GM10248 (cell line): ENCODE measurements at places on chromosomes 1 and 21.

DNA sequence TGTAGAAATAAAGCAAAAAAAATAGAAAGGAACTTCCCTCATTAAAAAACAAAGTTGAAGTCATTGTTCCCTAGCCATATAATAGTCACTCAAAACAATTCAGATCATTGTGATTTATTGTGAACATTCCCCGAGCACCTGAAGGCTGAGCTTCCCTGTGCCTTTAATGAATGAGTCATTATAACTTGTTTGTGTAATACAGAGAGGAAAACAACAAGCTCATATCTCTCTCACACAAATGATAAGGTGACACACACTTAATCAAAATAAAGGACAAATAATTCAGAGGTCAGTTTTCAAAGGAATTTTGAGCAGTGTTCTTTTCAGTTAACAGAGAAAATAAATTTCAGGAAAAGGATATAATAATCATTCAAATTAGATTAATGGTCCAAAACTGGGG, 326.2 kb downstream of the DUSP10 start:
- no peak for DNase-seq

DNA sequence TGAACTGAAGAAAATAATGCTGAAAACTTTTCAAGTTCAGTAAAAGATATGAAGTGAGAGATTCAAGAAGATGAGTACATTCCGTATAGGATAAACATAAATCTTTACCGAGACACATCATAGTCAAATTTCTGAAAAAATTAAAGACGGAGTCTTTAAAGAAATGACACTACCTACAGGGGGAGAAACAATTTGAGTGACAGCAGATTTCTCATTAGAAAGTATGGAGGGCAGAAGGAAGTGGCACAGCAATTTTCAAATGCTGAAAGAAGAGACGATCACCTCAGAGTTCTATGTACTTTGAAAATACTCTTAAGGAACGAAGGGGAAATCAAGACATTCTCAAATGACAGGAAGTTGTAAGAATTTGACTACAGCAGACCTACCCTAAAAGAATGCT, 271.2 kb downstream of the ZP4 start:
- DNase-seq, result no peak

- DNase-seq, result no peak
These were observed 13.9 kb downstream of the CHIT1 start for GRCh38 chr1:203215573-203215972.

GRCh38 chr1:65538086-65538485, 117.6 kb downstream of the LEPR start:
- DNase-seq, result no peak

DNA sequence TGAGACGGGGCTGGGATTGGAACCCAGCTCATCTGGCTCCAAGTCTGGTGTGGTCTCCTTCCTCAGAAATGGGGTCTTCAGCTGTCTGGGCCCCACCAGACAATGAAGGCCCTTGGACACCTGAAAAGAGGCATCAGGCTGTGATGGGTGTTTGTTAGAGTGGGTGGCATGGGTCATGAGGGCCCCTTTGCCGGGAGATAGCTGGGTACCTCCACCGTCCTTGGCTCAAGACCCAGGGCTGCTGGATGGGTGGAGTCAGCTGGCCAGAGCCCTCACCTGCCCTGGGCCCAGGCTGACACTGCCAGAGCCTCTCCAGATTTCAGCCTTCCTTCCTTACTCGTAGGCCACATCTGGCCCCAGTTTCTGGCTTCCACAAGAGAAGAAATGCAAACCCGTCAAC, 13.4 kb upstream of the TTC22 start:
- DNase-seq, result no peak

DNA sequence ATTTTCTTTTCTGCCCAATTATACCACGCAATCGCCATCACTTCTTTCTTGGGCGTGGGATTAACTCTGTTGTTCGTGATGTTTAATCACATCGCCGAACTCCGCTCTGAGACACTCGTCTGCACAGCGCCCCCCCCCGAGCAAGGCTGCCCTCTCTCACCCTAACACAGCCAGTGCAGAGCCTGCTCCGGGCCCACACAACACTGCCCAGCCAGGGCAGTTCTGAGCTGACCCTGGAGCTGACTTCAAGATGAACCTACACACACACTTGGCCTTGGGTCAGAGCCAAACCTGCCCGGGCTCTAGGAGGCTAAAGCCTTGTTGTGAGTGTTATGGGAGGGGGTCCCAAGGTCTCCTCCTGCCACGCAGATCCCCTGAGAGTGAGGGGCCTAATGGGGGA, 64.6 kb upstream of the LRP8 start:
- no peak for DNase-seq

DNA sequence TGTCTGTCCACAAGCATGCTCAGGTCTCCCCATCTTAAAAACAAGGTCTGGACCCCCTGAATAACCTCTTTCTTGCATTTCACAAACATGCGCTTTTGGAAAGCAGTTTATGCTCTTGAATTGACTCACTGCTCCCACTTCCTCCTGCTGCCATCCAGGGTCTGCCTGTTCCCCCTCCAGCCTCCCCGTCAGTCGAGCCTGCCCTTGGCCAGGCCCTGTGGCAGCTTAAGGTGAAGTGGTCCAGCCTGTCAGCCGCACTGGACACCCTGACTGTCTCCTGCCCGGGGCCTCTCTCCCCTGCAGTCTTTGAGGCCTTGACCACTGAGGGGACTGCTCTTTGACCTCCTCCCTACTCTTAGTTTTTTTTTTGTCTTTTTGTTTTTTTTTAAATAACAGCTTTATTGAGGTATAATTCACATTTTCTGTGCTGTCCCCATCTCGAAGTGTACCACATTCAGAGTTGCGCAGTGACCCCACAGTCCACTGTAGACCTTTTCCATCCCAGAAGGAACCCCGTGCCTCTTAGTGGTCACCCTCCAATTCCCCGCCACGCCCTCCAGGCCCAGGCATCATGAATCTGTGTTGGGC, 18.3 kb downstream of the GPR137B start:
- peak; percentile 37 for DNase-seq

DNA sequence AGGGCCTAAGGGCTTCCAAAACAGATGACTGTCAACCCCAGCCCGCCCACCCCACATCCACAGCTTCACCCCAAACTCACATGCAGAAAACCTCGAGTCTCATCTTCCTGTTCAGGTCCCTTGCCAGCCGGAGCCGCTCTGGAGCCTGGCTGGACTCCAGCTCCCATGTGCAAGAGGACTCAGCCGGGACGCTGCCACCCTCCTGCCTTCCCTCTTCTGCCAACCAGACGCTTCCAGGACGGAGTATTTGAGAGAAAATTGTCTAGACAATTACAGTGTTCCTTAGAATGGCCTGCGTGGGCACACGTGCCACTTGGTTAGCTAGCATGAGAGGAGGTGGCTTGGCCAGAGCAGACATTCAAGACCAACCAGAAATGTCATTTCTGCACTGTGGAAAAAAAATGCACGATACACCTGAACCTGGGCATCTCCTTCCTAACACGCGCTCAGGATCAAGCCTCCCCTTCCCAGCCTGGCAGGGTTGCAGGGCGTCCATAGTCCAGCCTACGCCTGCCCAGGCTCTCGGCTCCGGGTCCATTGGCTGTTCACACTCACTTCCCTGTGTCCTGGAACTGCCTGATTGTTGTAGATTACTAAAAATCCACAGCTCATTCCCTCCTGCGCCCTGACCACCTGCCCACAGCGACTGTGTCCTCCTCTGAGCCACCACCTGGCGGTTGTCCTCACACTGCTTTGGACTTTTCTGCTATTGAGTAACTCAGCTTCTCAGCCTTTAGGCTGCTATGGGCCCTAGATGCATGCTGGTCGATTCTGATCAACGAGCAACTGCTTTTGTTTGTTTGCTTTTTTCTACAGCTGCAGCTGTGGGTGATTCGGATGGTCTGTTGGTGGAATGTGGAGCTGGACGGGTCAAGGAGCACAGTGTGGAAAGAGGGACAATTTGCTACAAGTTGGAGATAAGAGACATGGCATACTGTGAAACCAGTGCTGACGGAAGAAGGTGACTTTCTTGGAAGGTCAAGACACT, at the start of gene CLDN14:
TSS of gene CLDN14 (minus strand) at position 708 of the 988 bp plus-strand sequence. CDS start 18,427 bp downstream, outside the sequence.
- no peak for DNase-seq

DNA sequence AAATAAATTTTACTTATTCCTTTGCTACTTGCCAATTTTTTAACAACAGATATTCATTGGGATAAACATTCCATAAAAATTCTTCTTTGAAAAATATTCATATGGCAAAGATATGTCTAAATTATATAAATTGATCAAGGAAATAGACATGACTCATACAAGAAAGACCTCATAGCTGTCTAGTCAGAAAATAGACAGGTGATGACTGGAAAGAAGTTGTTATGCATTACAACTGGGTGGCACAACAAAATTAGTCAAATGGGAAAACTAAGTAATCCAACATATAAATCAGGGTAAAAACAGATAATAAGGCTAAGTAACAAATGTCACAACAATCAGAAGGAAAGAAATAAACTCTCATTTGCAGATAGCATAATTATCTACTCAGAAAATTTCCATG, 92.0 kb downstream of the USH2A start:
- no peak for DNase-seq

- no peak for DNase-seq
These were observed 369.5 kb upstream of the LYPLAL1 start for GRCh38 chr1:218804014-218804785.

- peak; percentile 26 for DNase-seq
These were observed 14.0 kb upstream of the GBP5 start for GRCh38 chr1:89286549-89287180.

DNA sequence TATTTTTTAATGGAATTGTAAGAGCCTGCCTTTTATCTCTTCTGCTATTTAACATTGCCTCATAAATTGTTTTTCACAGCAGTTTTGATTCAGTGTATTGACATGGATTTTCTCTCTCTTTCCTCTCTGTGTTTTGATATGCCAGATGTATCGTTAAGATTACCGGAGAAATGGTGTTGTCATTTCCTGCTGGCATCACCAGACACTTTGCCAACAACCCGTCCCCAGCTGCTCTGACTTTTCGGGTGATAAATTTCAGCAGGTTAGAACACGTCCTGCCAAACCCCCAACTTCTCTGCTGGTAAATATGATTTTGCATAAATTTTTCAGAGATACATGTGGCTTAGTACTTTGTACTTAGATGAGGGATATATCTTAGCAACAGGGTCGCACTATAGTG, 23.1 kb upstream of the DYNLT5 start:
- DNase-seq, result no peak

GRCh38 chr1:111886741-111887140, 102.7 kb downstream of the KCND3 start:
- no peak for DNase-seq
